ENCODE measurements at places on chromosomes 7 and 10.

GRCh38 chr7:47092336-47092735, 489.6 kb downstream of the TNS3 start:
- no peak for DNase-seq

DNA sequence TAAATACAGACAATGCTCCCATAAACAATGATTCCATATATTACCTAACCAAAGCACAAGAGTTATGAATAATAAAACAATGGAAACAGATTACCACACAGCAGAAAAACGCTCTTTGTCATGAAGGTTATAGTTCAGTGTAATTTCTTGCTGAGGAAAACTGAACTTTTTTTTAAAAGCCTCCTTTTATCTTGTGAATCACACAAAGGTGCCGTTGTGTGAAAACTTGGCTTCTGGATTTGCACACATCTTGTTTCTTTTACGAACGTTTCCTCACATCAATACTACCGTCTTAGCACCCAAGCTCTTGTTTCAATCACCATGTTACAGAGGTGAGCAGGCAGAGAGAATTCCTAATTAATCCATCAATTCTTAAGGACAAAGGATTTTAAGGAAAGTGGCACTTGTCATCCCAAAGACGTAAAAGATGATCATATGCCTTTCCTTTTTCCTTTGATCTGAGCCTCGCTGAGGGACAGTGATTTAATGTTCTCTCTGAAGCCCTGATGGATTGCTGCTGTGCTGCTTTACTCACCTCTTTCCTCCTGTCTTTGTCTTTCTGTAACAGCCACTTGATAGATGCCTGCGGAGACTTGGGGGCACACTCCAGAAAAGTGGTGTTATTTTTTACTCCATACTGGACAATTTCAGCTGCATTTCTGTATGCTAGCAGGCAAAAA, 110.1 kb downstream of the CD36 start:
- DNase-seq, result peak; percentile 36

GRCh38 chr7:128105228-128106022, 74.2 kb upstream of the LRRC4 start:
- no peak for DNase-seq

DNA sequence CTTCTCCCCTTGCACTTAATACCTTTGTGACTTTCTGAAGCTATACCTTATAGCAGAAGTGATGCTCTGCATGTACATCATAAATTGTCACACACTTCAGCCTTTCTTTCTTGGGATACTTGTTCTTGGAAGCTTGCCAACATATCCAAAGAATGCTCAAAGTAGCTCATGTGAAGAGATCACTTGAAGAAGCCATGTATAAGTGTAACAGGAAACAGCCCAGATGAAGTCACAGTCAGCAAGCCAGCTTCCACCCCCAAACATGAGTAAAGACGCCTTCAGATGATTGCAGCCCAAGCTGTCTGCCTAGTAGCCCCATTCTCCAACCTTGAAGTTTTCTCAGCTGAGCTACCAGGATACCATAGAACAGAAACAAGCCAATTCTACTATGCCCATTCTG, 50.9 kb downstream of the DGKB start:
- no peak for DNase-seq

DNA sequence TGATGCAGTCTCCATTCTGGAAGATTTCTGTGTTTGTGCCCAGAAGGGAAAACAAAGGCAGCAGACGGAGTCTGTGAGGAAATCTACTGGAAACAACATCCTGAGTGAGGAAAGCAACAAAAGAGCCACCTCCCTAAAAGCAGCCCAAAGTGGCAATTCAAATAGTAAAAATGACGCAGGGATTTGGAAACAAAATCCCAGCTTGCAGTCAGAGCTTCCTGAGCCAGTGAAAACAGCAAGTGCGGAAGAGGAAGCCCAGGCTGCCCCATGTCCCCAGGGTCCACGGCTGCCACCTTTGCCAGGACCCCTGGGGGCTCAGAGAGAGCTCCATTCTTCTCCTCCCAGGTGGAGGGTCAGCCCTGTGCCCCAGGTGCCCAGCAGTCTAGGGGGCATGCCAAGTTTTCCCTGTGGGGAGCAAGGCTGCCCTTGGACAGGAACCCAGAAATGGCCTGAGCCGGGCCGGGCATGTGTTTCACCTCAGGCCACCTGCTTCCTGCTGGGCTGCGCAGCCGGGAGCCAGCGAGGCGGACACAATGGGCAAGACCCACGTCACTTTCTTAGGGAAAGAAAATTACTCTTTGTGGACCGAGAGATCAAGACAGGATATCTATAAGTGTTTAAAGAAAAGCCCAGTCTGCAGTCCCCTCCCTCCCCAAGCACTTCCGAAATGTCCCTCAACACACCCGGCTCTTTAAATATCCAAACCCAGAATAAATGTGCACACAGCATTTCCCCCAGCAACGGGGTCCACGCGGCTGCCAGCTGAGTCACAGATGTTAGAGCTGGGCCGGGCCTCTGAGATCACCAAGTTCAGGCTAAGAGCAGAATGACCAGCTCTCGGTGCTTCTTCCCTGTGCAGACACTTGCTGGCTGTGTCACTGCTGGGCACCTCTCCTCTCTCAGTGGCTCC, 231.1 kb downstream of the ARHGAP12 start:
- DNase-seq, result peak; percentile 89
